ENCODE measurements at places on chromosomes 3 and 15. TPM values are rescaled to one million over a fixed set of nuclear protein-coding genes. Genes with fewer than 3 reads are reported as not detected.

DNA sequence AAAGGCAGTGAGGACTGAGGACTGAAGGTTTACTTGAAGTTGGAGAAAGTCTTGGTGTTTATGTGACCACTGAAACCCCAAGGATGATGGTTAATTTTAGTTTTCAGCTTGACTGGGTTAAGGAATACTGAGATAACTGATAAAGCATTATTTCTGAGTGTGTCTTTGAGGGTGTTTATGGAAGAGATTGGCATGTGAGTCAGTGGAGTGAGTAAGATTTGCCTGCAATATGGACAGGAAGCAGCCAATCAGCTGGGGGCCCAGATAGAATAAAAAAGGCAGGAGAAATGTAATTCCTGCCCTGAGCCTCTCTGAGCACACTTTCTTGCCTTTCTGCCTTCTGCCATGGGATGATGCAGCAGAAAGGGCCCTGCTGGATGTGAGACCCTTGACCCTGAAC is 92.4 kb downstream of the KBTBD8 start:
- no peak for DNase-seq

The PRKCD gene
- total RNA-seq = 4.6 TPM

The LYZL4 gene
- total RNA-seq = not detected

DNA sequence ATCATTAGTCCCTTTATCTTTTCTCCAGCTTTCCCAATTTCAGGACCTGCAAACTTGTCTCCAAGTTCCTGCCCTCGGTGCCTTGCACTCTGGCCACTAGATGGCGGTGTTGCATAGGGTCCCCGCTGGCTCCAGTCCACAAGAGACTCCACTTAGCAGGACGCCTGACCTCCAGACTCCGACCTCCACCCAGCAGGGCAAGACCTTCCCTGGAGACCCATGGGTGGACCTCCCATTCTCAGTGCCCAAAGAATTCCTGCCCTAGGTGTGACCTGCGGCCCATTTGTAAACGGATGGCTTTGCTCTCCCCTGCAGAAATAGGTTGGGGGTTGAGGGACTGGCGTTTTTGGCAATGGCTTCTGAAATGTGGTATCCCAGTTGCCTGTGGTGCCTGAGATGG is 82.6 kb downstream of the LSM3 start:
- DNase-seq = peak; percentile 79

DNA sequence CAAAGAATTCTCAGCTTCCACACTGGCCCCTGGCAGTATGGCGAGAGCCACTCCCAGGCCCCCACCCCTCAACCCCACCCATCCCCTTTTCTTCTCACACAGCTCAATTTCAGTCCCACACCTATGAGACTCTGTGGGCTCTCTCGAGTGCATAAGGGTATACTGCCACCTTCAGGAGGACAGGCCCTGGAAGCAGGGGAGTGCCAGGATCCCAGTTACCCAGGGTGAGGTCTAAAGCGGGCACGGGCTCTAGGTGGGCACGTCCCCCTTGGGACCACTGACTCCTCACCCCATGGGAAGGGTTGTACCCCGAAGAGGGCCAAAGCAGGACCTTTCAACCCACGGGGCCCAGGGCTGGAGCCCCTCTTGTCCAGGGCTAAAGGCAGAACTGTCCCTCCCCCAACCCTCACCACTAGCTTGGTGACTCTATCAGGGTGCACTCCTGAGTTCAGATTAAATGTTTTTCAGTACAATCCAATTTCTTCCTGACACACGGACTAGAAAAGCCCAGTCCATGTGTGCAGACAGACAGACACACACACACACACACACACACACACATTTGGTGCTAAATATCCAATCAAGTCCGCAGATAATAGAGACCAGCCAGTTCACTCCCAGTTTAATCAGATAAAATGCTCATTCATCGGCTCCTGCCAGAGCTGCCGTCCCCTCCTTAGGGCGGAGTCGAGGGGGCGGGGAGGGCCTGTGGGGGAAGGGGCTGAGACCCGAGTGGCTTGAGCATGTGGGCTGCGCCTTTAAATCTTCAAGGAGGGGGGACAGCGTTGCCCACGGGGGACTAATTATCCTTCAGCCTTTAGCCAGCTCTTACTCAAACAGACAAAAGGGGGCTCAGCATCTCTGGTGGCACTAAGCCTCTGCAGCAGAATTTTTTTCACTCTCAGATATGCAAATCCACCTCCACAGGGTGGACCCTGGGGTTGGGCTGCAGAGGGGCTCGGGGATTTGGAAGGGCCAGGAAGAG is 59.3 kb downstream of the CYP11A1 start:
- DNase-seq = peak; percentile 51

DNA sequence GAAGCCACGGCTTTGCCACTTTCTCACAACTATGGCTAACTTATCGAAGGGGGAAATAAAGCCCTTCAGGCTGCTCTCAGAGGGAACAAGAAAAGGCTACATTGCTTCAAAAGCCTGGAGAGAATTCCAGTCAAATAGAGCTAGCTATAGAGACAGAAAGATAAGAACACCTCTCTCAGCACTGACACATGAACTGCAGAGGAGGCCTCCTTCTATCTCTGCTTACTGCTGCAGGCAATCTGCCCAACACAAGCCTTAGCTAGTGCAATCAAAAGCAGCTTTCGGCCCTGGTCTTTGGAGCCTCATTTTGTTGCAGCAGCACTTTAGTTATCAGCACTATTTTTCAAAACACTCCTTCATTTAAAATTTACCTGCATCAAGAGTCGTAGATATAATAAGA is 118.4 kb upstream of the ROBO1 start:
- DNase-seq = no peak

GRCh38 chr3:50524746-50525145 is 21.3 kb upstream of the CACNA2D2 start:
- DNase-seq = no peak

The SNX33 gene
- 12.7 TPM for total RNA-seq

The ZBBX gene
- total RNA-seq = not detected

GRCh38 chr3:39011191-39011736 is 40.5 kb downstream of the SCN11A start:
- DNase-seq = no peak

The GOLGA6D gene
- 0.45 TPM for total RNA-seq

DNA sequence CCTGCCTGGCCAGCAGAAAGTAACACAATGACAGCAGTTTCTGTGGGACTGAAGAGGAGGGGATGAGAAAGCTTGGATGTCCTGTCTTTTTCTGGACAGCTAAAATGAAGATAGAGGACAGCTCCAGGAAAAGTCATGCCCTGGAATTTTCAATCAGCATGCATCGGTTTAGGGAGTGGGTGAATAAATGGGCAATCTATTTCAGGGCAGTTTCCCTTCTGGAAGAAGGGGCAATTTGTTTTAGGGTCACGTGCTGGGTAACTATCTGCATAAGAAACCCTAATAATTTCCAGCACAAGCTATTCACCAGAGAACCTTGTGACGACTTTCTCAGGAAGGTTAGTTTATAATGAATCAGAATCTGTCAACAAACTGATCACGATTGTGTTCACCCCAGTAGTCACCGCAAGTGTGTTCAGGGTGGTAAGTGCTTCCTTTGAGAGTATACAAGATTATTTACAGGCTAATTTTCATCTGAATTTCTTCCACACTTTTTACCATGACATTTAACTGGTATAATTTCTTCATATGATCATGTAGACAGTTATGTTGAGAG is 318.0 kb upstream of the GBE1 start:
- DNase-seq = no peak

The LRRC34 gene
- 0.35 TPM for total RNA-seq

DNA sequence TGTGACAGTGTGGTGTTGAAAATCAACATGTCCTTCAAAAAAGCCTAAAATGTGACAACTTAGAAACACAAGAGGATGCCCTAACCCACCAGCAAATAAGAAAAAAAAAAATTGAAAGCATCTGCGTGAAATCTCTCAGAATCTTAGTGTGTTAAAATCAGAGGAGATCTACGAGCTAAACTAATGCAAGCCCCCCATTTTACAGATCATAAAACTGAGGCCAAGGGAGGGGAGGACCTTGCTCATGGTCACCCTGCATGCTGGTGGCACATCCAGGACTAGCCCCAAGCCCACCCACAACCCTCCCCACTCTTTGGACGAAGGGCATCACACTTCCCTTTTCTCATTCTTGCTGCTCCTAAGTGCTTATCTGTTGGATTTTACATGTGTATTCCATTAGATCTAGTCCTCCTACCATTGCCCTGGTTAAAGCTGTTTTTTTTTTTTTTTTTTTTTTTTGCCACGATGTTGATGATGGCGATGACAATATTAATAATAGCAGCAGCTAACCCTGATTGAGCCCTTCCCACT is 29.1 kb upstream of the NOX5 start:
- no peak for DNase-seq

GRCh38 chr3:168383573-168383972 is 287.8 kb upstream of the GOLIM4 start:
- DNase-seq = no peak

- no peak for DNase-seq
Measured at GRCh38 chr3:36444909-36445308, 64.6 kb downstream of the STAC start.

The GRM2 gene
- total RNA-seq = 0.05 TPM

- no peak for DNase-seq
Measured at GRCh38 chr15:59154243-59154642, 49.3 kb downstream of the CCNB2 start.

DNA sequence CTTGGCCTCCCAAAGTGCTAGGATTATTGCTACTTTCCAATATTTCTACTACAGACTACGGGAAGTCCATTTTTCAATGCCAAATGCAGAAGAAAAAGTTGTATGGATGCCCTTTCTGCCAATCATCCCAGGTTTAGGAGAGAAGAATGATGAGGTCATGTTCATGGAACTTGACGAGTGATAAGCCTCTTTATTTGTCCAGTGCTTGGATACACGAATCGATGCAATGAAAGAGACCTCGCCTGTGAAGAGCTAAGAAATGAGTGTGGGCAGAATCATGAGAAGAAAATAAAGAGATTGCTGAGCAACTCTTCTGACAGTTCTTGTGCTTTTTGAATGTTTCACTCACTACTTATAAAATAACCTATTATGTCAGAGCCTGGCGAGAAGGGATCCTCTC is 996 bp upstream of the SLC28A1 start:
- DNase-seq = no peak

The FBXL22 gene
- total RNA-seq = 0.53 TPM

The SLC15A2 gene
- 1.5 TPM for total RNA-seq

GRCh38 chr3:152260026-152260425 is 8.7 kb upstream of the MBNL1 start:
- no peak for DNase-seq

The MAGEL2 gene
- total RNA-seq = not detected

GRCh38 chr3:150850191-150850590 is 55.0 kb downstream of the MINDY4B start:
- no peak for DNase-seq

DNA sequence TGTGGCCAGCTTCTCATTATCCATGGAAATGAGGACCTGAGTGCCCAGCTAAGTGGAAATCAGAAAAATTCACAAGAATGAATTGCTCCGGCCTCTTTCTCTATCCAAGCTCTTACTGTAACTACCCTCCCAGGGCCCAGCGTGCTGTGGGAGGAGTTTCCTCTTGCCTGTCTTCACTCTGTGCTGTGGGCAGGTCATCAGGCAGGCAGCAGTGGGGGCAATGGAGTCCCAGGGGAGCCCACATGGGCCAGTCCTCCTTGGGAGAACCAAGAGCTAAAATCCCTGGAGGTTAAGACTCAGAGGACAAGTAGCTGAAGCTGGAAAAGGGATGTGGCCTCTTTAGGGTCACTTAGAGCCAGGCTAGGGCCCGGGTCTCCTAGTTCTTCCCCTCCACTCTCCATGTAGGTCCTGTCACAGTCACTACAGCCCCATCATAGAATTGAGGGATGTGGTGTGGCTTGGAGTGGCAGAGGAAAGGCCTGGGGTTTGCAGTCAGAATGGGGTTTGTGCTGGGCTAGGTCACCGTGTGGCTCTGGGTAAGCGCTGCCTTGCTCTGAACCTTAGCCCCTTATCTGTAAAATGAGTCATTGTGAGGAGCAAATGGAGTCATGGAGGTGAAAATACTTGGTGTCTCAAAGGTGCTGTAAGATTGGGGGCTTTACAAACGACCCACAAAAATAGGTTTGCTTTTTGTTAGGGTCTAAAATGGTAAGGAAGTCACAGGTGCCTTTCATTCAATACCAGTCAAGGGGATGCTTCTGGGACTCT is 3.7 kb downstream of the GASK1A start:
- DNase-seq = no peak

The PCYT1A gene
- total RNA-seq = 22.2 TPM

DNA sequence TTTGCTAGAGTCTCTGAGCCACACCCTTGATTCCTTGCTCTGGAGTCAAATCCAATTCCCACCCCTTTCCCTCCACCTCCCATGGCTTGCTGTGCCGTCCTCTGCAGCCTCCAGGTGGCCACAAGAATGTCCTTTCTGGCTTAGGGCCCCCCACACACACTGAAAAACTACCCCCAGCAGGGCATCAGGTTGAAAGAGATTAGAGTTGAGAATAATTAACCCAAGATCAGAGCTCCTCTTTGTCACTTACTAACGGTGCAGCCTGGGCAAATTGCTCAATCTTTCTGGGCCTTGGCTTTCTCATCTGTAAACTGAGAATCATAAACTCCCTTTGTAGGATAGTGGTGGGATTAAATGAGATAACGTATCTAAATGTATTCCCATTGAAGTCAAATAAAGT is 78.5 kb downstream of the MRPL46 start:
- no peak for DNase-seq

- DNase-seq = no peak
Measured at GRCh38 chr15:44069489-44069888, 125.6 kb downstream of the FRMD5 start.

- DNase-seq = no peak
Measured at GRCh38 chr3:56370991-56371775, 97.1 kb downstream of the ERC2 start.

DNA sequence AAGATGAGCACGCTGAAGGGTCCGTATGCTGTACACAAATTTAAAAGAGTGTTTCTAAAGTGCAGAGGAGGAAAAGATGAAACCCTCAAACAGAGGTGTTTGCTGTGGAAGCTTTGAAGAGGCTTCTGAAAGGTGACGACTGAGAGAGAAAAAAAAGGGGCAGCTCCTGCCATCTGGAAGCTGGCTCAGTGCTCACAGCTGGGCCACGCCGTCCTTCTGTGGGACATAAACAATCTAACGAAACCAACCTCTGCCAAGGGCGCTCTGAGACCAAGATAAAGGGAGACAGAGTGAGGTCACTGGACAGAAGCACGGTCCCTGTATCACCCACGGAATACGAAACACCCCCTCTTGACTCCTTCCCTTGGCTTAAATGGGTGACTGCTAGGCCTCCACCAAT is 96.3 kb upstream of the SLC6A6 start:
- DNase-seq = no peak

DNA sequence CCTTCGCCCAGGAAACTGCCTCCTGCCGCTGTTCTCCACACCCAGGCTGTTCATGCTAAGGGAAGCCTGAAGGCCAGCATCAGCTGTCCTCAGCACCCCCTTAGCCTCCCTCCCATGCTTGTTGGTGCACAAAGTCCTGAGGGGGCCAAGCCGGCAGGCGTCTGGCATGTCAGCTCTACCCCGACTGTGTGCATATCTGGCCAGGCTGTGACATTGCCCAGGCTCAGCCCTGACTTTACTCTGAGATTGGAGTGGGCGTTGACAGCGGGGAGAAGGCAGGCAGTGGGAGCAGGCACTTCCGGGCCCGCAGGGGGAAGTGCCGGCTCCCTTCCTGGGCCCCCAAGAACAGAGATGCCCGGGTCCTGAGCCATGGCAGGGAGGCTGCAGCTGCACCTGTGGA is 492.2 kb downstream of the AGBL1 start:
- DNase-seq = no peak

Measured in left lobe of liver (tissue), 2 donors.